ENCODE measurements at places on chromosomes 11 and 22.

DNA sequence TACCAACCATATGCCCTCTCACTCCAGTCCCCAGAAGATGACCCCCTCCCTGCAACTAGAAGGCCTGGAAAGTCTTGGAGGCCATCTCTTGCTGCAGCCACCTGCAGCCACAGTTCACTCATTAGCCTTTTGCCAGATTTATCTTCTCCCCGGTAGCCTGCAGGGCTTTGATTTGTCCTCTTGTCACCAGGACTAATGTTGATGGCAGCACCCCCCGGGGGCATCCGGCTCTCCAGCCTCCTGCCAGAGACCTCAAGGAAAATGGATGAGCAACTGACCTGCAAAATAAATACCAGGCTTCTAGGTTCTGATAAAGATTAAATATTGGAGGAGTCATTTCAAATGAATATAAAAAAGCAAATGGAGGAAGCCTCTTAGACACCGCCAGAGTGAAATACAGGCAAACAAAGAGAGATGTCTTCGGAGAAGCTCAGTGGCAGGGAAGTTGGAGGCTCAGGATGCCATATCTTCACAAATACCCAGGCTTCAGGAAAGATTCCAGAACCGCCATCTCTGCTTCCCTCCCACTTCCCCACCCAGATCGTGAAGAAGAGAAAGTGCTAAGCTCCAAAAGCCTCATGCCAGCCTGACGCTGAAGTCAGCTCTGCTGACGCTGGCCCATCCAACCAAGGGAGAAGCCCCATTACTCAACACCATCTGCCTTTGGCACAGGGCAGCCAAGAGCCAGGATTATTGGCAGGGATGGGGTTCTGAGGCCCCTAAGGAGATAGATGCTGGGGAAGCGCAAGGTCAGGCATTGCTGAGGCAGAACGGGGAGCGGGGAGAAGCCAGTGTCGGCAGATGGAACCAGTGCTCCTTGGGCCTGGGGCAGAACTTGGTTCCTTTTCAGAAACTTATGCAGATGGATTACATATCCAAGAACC lies 362.7 kb downstream of the CADM1 start:
- no peak for DNase-seq

- no peak for DNase-seq
Measured at GRCh38 chr11:130499828-130500227, 51.4 kb downstream of the ADAMTS15 start.

- DNase-seq, result no peak
Measured at GRCh38 chr11:97717922-97718321, 1302.8 kb upstream of the CNTN5 start.

GRCh38 chr22:48488611-48489511 lies 1338.8 kb downstream of the BRD1 start:
- no peak for DNase-seq

DNA sequence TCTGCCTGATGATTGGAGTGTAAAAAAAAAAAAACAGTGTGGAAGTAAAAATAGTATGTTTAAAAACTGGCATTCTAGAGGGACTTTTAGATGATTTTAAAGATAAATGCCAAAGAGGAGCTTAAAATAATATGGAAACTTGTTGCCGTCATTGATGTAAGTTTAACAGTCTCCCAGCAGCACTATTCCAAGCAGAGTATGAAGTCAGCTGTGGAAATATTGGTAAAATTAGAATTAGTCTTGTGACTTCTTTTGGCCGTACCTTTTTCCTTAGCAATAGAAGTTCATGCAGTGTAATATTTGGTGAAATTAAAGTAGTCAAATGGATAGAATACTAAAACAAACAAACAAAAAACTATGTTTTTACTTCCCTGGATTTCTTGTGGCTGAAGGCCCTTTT lies 134.9 kb downstream of the METTL15 start:
- DNase-seq, result no peak
